ENCODE measurements at places on chromosomes 1 and 21.

- DNase-seq = no peak
These were observed 41.1 kb upstream of the DUSP10 start for GRCh38 chr1:221782970-221783369.

DNA sequence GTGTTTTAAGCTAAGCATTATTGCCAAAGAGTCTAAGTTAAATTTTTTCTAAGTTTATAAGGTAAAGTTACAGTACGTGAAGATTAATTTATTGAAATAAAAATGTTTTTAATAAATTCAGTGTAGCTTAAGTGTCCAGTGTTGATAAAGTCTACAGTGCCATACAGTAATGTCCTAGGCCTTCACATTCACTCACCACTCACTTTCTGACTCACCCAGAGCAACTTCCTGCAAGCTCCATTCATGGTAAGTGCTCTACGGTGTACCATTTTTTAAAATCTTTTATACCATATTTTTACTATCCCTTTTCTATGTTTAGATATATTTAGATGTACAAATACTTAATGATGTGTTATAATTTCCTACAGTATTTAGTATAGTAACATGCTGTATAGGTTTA, 173.2 kb downstream of the CACNA1E start:
- no peak for DNase-seq

- peak; percentile 20 for DNase-seq
These were observed 30.3 kb upstream of the PPP2R5A start for GRCh38 chr1:212254853-212255363.

GRCh38 chr1:192557841-192558595, 17.6 kb upstream of the RGS1 start:
- no peak for DNase-seq

DNA sequence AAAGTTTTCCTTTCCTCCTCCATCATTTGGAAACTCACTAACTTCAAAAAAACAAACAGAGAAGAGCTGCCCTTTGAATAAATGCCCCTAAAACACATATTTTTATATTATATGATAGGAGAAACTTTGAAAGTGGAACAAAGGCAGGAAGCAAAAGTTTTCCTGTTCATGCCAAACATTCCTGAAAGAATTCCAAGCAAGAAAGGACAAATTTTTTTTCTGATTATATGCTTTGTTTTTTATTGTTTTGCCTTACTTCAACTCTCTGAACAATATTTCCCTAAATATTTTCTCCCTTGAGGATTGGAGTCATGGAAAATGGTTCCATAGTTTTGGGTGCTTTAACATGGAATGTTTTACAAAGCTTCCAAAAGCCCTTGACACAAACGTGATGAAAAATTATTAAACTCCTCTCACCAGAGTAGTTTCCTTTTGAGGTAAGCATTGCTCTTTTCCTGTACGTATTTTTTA, 638.5 kb upstream of the CAMK1G start:
- peak; percentile 61 for DNase-seq

DNA sequence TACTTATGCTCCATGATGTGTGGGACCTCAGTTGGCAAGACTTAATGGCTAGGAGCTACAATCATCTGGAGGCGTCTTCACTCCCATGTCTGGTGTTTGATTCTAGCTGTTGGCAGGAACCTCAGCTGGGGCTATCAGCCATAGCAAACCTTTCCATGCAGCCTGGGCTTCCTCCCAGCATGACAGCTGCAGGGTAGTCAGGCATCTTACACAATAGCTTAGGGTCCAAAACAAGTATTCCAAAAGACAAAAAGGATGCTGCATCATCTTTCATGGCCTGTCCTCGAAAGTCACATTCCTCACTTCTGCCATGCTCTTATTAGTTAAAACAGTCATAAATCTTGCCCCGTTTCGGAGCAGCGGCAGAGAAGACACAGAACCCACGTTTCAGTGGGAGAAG, 90.9 kb downstream of the LRRC8C start:
- peak; percentile 80 for DNase-seq

- DNase-seq = no peak
These were observed 77.7 kb downstream of the ZBTB18 start for GRCh38 chr1:244128591-244129383.

DNA sequence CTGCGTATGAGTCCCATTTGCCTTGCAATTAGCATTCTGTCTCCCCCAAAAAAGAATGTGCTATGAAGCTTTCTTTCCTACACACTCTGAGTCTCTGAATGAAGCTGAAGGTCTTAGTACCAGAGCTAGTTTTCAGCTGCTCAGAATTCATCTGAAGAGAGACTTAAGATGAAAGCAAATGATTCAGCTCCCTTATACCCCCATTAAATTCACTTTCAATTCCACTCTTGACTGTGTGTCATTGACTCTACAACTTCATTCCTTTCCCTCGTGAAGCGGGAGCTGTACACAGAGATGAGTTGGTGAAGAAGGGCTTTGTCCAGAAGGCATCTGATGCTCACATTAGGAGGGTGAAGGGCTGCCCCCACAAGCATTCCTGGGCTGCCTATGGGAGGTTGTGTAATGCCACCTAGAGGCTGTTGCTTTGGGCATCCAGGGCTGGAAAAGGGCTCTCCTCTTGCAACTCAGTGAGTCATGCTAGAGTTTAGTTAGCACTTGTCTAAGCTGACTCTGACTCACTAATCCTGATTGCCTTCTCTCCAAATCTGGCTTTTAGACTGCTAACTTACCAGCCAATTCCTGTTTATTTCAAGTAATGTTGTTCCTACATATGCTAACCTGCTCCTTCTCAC, 1.8 kb downstream of the SPRR1B start:
- DNase-seq = peak; percentile 11

- DNase-seq = peak; percentile 19
These were observed 272.5 kb downstream of the RRAGC start for GRCh38 chr1:38586993-38587646.

DNA sequence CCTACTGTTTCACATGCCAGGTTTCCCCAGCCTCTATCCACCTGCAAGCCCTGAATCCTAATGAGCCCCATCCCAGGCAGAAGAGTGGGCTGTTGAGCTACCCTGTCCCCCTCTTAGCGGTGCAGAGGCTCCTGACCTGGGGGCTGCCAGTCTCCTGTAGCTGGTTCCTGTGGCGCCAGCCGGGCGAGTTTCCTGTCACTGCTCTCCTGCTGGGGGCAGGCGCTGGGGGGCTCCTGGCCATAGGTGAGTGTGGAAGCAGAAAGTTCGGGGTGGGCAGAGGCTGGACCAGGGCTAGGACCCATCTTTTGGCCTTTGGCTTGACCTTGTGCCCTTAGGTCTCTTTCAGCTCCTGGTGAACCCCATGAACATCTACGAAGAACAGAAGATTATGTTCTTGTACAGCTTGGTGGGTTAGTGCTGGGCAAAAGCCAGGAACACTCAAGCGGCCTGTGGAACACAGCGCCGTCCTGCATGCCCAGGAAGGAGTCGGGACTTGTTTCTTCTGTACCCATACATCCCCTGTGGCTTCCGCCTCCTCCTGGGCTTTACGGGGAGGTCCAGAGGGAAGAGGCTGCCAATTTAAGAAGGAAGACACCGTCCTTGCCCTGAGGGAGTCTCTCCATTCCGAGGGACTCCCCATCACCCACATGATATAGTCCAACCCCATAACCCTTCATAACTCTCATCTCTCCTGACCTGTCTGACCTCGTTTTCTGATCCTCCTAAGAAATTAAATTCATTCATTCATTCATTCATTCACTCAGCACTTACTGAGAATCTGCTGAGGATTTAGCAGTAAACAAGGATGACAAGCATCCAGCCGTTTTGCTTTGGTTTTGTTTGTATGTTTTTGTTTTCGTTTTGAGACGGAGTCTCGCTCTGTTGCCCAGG, 939 bp downstream of the DCST1 start:
- DNase-seq = no peak

- peak; percentile 98 for DNase-seq
These were observed 131.9 kb upstream of the LYPLAL1 start for GRCh38 chr1:219041818-219042217.

DNA sequence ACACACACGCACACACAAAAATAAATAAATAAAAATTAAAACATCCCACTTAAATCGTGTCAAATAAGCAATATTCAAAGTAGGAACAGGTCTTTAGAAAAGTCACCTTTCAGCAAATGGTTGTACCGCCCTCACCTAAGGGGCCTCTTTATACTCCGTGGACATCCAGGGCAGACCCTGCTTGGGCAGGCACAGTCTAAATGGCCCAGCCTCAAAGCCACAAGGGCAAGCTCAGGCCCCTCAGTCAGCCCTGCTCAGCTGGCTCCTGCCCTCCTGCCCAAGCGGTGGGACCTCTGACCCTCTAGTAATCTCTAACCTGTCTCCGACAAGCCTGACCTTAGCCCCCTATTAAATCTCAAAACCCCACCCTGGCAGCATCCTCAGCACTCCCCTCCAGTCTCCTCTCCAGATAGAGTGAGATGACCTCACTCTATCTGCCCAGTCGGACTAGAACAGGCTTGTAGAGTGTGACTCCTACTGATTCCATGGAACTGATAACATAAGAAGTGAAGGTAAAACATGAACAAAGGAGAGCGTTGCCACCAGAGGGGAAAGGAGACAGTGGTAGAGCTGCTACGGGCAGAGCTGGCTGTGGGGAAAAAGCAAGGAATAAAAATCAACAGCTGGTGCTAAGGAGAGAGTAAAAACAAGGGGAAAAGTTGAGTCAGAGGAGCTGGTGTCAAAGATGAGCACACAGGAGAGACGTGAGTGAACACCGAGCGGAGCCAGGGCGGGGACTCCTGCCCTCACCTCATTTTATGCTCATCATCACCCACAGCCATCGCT, 36.0 kb downstream of the SIPA1L2 start:
- DNase-seq = no peak

GRCh38 chr1:21299780-21300395, 9.6 kb upstream of the ECE1 start:
- DNase-seq = no peak

DNA sequence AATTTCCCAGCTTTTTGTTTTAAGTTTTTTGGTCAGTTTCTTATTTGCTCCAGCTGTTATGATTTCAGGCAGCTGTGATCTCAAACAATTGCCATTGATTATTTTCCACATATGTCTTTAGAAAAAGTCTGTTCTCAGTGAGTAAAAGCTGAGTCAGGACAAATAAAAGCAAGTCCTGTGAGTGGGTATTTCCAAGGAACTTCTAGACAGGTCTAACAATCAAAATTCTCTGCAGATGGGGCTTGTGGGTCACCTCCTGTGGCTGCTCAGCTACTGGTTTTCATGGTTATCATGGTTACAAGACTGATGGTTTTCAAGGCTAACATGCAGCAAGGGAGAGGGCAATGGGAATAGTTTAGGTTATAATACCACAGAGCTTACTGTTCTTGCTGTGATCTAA, 585.7 kb downstream of the LMO4 start:
- no peak for DNase-seq

GRCh38 chr1:63592536-63593302, 492 bp upstream of the PGM1 start:
- no peak for DNase-seq

GRCh38 chr21:39073717-39074116, 109.5 kb downstream of the PSMG1 start:
- DNase-seq = no peak

GRCh38 chr1:181936269-181936668, 125.2 kb downstream of the ZNF648 start:
- no peak for DNase-seq

DNA sequence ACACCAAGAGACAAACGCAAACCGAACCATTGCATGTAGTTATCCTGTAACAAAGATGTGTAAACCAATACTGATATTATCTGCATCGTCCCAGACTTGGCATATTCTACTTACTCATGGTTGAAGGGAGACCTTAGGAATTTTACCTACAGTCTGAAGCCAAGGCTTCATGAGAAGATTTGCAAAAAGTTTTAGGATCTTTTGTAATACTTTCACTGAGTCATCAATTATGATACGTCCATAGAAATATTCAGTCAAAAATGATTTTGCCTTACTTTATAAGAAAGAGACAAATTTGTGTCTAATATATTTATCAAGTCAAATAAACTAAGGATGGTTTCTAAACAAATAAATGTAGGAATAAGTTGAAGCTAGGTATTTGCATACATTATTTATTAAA, 1176.1 kb upstream of the ADGRL2 start:
- no peak for DNase-seq

DNA sequence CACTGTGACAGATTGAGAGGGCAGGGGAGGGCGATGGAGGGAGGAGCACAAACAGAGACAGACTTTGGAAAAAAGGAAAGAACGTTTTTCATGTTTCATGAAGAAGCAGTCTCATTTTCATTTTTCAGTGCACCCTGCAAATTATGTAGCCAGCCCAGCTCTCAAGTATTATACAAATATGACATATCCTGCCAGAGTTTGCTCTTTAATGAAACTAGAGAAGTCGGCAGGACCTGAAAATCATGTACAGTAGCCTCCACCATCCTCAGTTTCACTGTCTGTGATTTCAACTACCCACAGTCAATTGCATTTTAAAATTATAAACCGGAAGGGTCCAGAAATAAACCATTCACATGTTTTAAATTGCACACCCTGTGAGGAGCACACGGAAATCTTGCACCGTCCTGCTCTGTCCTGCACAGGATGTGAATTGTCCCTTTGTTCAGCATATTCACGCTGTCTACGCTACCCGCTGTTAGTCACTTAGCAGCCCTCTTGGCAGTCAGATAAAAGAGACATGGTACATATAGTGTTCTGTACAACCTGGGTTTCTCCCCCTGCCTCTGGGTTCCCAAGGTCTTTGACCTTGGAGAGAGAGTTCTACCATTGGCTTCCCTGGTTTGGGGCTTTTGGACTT, 13.6 kb upstream of the ADARB1 start:
- no peak for DNase-seq

DNA sequence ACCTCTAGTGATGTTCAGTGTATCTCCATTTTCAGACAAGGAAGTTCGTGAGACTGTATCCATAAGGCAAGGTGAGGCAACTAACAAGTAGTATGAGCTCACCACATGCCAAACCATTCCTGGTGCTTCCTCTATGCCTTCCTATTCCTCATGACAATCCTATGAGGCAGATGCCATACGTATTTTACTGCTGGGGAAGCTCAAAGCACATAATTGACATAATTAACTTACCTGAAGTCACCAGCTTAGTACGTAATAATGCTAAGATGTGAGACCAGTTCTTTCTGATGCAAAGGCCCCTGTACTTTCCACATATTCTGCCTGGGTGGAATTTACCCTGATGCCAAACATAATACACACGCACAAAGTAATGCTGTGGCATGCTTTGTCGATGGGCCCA, 83.6 kb upstream of the NFIA start:
- no peak for DNase-seq

- DNase-seq = no peak
These were observed 180.5 kb downstream of the OLFM3 start for GRCh38 chr1:101816262-101816661.

DNA sequence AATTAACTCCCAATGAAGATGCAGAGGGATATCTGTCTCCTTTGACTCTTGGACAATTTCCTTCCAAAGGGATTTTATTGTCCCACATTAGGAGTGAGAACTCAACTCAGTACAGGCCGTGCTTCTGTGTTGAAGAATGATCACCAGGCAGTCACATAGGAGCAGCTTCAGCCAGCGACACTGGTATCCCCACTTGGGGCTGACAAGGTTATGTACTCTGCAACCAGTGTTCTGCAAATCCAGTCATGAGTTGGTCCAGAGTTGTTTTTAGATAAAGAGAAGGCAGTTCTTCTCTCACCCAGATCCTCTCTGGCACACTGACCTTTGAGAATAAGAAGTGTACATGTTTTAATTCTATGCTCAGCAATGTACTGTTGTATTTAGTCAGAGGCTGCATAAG, 415.8 kb downstream of the SETD4 start:
- DNase-seq = no peak

Data from fibroblast of pulmonary artery (primary cell).